ENCODE measurements at places on chromosomes 2 and 18.
A peak's percentile ranks its signal among the peaks of the same experiment; 100 is the strongest.

GRCh38 chr2:181122601-181123000, 142.2 kb downstream of the UBE2E3 start:
- no peak for DNase-seq

GRCh38 chr2:172489681-172490080, 62.3 kb downstream of the ITGA6 start:
- DNase-seq, result no peak

GRCh38 chr2:45763255-45763654, 111.8 kb downstream of the PRKCE start:
- DNase-seq, result no peak

GRCh38 chr2:1318366-1319009, 94.8 kb upstream of the TPO start:
- no peak for DNase-seq

DNA sequence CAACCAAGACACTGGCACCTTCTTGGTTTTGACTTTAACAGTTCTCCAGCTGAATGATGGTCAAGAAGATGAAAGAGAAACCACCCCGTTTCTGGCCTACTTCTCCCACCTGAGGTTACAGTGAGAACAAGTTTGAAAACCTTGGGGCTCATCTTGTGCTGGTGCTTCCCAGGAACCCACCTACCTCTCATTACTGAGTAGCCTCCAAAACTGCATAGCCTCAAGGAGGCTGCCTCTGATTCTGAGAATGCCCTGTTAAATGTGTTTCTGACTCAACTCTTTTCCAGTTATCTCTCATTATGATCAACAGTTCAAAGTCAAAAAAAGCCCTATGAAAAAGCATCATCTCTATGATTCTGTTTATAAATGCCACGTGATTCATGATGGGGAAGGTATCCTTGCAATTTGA, 121.9 kb downstream of the CACNB4 start:
- DNase-seq, result no peak

- no peak for DNase-seq
Observed at GRCh38 chr2:96110621-96111256, 5.6 kb downstream of the ADRA2B start.

GRCh38 chr2:88845772-88846661, 154.5 kb downstream of the RPIA start:
- DNase-seq, result no peak

GRCh38 chr2:1874101-1874865, 130.0 kb upstream of the PXDN start:
- DNase-seq, result no peak

GRCh38 chr18:5582076-5582475, 38.3 kb upstream of the EPB41L3 start:
- no peak for DNase-seq

GRCh38 chr2:100289020-100289419, 33.3 kb downstream of the LONRF2 start:
- DNase-seq, result no peak

DNA sequence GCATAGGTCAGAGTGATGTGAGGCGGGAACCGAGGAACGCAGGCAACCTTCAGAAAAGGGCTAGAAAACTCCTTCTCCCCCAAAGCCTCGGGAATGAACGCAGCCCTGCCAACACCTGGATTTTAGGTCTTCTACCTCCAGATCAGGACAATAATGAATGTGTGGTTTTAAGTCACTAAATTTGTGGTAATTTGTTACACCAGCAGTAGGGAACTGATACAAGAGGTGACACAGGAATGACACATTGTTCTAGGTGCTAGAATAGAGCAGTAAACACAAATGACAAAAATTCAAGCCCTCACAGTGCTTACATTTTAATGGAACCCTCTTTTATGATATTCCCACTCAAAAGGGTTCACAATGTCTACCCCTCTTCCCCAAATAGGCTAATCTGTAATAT, 39.2 kb upstream of the EML4 start:
- peak; percentile 17 for DNase-seq

DNA sequence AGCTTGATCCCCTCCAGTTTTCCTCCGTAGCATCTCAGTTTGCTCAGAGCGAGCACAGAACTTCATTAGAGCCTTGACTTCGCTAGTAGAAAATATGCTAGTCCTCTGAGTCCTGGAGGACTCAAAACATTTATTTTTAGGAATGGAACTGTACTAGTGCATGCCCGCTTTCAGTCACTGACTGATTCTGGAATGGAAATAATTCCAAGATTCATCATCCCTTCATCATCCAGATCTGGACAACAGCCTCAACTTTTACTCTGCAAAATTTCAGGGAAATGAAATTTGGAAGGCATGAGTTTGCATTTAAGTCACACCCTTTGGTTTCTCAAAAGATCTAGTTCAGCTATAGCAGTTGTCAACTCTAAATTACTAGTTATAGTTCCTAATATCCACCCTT, 304.6 kb downstream of the XIRP2 start:
- DNase-seq, result no peak

DNA sequence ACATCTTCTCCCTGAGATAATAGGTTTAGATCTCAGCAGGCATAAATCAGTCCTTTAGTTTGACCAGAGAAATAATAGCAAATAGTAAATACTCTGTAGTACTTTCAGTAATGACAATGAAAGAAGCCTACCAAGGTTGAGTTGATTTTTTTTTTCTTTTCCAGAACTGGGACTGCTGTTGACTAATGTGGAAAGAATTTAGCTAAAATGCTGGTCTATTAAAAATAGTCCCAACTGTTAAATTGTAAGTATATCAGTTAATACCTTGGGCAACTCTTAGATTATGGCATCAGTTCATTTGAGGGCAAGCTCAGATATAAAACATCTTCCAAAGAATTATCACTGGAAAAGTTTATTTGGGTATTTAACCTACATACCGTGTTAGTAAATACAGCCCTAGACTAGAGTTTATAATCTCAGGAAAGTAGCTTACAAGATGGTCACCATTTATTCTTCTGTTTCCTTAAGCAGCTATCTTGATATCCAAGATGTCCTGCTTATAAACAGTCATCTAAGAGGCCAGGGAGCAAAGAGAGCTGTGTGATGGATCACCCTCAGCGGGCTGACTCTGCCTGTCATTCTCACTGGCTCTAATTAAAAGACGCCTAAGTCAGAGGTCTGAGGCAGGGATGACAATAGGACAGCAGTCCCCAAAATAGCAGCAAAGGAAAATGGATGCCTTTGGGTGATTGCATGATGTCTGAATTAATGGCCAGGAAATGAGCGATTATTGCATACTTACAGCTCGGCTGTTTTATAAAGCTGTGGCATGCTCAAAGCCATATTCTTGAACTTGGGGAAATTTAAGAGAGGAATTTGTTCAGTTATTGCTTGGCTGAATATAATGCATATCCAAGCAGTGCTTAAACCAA, 121.3 kb downstream of the MTX2 start:
- DNase-seq, result no peak

GRCh38 chr2:120436460-120436739, 90.5 kb downstream of the INHBB start:
- DNase-seq, result no peak

GRCh38 chr18:25234740-25235345, 117.1 kb downstream of the ZNF521 start:
- no peak for DNase-seq

GRCh38 chr2:96873651-96874096, 3.8 kb upstream of the SEMA4C start:
- DNase-seq, result no peak

- no peak for DNase-seq
Observed at GRCh38 chr2:222017252-222017850, 281.4 kb downstream of the PAX3 start.

DNA sequence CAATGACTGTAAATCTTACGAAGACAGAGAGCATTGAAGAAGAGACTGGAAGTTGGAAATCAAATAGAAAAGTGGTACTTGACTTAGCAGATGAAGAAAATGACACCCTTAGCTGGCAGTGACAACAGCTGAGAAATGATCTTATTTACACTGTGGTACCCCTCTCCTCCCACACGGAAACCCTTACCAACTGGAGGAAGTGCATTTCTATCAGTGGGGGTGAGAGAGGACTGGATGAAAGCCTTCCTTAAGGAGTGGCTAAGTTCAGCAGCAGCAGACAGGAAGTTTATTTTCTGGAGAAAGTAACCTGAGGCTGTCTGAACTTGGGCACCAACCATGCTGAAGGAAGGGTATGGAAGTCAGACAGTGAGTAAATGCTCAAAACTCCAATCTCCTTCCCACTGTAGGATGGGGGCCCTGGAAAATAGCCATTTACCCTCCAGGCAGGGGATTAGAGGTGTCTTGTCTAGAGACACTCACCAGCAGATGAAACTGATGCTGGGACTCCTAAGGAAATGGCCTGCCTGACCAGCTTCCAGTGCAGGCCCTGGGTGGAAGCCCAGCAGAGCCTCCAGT, 160.2 kb upstream of the NCK2 start:
- no peak for DNase-seq

GRCh38 chr18:50282521-50283335, 1.4 kb upstream of the MBD1 start:
- no peak for DNase-seq

- DNase-seq, result no peak
Observed at GRCh38 chr18:29780816-29781215, 1261.7 kb downstream of the DSC3 start.

DNA sequence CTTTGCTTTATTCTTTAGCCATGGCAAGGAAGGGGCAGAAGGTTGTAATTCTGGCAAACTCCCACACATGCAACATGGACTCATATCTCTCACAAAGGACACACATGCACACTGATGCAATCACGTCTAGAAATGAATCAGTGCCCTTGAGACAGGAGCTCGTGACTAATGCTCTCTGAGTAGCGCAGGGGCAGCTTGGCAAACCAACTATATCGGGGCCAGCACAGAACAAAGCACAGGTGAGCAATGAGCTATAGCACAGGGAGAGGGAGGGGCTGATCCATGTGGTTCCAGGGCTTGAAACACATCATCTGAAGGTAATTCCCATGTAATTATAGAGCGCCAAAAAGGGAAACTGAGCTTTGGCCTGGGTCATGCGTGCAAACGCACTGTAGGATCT, 165.2 kb upstream of the KLF7 start:
- no peak for DNase-seq

GRCh38 chr2:17628349-17629261, 88.1 kb downstream of the VSNL1 start:
- DNase-seq, result no peak

DNA sequence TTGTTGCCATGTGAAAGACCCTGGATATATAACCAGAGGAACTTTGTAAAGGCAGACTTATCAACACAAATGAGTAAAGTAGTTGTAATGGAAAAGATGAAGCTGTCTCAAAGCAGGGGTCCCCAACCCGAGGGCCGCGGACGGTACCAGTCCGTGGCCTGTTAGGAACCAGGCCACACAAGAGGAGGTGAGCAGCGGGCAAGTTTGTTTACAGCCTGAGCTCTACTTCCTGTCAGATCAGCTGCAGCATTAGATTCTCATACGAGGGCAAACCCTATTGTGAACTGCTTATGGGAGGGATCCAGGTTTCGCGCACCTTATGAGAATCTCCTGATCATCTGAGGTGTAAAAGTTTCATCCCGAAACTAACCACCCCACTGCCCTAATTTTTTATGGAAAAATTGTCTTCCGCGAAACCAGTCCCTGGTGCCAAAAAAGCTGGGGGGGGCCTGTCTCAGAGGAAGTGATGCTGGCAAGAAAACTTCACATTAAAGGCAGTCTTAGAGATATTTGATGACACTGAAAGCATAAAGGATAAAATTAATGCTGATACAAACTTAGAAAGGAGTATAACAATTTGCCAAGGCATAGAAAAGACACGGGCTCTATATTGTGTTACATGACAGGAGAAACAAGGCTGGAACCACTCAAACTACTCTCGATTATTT, 57.5 kb upstream of the MSTN start:
- DNase-seq, result peak; percentile 59

DNA sequence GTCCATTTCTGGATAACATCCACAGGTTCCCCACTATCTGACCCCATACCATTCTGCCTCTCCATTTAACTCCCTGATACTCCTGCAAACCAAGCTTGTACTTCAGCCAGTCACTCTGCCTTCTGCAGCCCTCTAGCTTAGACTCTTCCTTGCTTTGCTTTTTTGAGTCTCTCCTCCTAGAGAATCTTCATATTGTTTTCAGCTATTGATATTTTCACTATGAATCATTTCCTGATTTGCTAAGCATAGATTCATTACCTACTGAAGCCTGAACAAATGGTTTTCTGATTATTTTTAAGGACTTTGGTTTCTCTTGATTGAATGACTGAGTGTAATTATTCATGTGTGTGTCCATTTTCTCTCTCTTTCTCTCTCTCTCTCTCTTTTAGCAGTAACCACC, 2102.3 kb upstream of the CELF4 start:
- no peak for DNase-seq

- no peak for DNase-seq
Observed at GRCh38 chr2:195531754-195532153, 125.3 kb upstream of the SLC39A10 start.

GRCh38 chr2:45814488-45814887, 163.0 kb downstream of the PRKCE start:
- DNase-seq, result no peak

GRCh38 chr2:235063471-235063961, 111.7 kb downstream of the SH3BP4 start:
- DNase-seq, result no peak

DNA sequence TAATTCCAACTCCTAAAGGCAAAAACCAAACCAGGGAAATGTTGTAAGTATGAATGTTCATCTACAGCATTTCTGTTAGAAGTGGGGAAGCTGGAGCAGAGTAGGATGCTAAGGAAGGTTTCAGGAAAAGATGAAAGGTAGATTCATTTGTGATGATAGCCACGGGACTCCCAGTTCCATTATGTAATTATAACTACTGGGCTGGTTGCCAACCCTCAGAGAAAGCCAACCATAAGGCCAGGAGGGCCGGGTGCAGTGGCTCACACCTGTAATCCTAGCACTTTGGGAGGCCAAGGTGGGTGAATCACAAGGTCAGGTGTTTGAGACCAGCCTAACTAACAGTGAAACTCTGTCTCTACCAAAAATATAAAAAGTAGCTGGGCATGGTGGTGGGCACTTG, 288.9 kb upstream of the ETAA1 start:
- DNase-seq, result no peak

DNA sequence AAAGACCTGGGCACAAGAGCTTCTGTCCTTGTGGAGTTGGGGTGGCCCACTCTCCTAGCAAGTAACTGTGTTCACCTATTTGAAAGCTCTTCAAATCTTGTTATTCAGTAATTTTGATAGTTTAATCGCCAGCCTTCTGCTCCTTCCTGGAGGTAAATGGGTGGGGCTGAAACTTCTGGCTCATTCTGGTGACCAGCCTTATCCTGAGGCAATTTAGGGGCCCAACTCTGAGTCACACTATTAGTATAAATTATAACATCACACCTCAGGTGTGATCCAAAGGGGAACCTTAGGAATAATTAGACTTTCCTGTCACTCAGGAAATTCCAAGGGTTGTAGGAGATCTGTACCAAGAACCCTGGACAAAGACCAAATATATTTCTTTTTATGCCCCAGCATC, 255.8 kb upstream of the RGPD4 start:
- no peak for DNase-seq

All from activated CD8-positive, alpha-beta memory T cell treated with anti-CD3 and anti-CD28 coated beads for 24 hours (primary cell).